ENCODE measurements at places on chromosomes 3 and 15.

- no peak for DNase-seq
These were observed 110.1 kb upstream of the MLF1 start for GRCh38 chr3:158460926-158461325.

- no peak for DNase-seq
These were observed 50.3 kb upstream of the ATP13A3 start for GRCh38 chr3:194536871-194537637.

DNA sequence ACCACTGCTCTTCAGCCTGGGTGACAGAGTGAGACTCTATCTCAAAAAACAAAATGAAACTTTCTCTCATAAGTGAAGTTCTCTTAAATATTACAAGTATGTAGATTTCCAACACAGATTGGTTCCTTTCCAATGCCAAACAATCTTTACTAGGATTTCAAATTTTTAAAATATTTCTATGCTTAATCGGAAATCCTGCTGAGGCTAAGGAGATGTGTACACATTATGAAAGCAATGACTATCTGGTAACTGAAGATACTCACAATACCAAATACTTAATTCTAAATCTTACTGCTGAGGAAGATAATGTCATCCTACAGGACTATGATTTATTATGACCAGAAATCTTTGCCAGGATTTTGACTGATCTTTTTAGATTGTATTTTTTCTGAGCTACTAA lies 255.6 kb upstream of the ZNF717 start:
- no peak for DNase-seq

GRCh38 chr3:170507063-170507462 lies 78.8 kb downstream of the SLC7A14 start:
- no peak for DNase-seq

GRCh38 chr3:46955801-46956259 lies 20.7 kb downstream of the CCDC12 start:
- no peak for DNase-seq

DNA sequence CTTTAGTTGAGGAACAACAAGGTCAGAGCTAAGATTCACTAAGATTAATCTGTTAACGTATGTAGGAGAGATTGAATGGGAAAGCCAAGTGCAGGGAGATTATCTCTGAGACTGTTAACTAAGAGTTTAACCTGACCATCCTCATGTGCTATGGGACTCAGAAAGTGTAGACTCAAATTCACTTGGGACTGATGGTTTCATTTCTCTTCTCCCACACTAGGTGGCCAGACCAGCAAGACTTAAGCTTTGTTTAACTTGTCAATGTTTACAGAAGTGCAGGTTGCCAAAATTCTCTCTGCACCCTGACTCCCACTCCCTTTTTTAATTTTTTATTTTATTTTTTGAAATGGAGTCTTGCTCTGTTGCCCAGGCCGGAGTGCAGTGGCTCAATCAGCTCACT lies 6.3 kb upstream of the HEXA start:
- no peak for DNase-seq

DNA sequence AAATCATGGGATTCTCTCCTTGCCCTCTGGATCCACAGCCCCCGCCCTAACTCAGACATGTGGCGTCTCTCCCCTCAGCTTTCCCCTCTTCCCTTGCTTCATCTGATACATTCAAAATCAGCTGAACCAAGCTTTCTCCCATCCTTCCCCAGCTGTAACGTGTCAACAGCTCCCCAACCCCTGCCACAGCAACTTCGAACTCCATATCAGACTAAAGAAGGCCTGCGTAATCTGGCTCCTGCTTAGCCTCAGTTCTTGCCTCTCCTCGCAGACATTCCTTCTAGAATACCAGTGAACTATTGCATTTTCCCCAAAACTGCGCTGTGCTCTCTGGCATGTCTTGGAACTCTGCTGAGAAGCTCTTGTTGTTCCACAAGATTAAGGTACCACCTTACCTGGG lies 18.3 kb downstream of the B4GALT4 start:
- DNase-seq = no peak

DNA sequence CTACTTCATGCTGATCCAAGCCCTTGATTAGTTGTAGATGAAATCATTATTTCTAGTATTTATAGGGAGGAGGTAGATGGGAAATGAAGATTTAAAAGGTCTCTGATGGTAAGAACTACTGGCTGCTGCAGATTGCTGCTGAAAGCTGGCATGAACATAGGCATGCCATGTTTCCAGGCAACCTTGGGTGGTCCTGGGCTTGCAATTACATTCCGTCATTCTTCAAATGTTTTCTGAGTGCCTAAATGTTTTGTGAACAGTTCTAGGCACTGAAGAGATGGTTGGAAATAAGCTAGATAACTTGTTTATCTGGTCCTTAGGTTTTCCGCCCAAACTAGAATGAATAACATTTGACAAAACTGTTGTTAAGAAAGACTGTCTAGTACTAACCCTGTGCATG lies 95.8 kb downstream of the KCNAB1 start:
- DNase-seq = no peak

DNA sequence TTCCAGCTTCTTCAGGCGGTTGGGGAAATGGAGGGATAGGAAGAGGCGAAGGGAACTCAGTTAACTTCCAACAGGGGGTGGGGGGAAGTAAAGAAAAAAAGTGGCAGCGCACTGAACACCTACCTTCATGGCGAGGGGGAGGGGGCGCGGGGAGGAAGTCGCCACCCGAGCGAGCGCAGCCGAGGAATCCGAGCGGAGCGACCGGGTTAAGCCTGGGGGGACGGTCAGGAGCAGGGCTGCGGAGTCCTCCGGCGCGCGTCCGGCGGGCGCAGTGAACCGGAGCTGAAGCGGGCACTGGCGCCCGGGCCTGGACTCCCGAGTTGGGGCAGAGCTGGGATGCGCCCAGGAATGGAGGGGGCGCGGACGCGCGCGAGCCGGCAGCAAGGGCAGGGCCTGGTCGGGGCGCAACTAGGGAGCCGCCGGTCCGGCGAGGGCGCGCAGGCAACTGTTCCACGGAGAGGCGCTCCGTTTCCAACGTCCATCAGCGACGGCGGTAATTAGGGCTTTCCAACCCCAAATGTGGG lies at the start of gene WNT5A:
WNT5A (minus strand) TSS at position 450 of the 524 bp plus-strand sequence; CDS start at position 129, 321 bp downstream.
- no peak for DNase-seq

- no peak for DNase-seq
These were observed 211.9 kb upstream of the PRICKLE2 start for GRCh38 chr3:64437131-64437530.

DNA sequence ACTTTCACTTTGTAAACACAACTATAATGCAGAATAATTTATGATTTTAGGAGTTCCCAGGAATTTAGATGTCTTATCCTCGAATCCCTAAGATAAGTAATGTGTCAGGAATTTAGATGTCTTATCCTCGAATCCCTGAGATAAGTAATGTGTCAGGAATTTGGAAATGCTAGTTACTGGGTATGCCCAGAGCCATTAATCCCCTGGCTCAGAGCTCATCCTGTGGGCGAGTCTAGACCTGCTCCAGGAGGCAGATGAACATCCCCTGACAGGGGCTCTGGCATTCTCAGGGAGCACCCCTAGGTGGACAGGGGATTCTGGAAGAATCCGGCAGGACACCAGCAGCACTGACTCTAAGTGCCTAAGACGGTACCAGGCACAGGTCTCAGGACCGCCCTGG lies 163.3 kb downstream of the ARRDC4 start:
- no peak for DNase-seq

- no peak for DNase-seq
These were observed 29.8 kb upstream of the LPP start for GRCh38 chr3:188124184-188124583.

DNA sequence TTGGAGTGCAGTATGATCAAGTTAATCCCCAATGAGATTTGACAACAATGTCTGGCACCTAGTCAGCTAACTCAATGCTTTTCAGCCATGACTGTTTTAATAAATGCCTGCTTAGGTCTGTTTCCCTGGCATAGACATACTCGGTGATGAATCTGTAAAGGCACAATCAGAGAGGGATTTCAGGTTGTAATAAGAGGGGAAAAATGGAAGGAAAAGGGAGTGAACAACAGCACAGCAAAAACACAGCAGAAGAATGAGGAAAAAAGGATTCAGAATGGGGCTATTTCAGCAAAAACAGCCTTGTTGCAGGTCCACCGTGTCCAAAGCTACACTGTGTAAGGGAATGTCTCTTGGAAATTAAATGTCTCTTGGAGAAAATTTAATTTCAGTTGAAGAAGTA lies 19.3 kb upstream of the CHD2 start:
- no peak for DNase-seq

DNA sequence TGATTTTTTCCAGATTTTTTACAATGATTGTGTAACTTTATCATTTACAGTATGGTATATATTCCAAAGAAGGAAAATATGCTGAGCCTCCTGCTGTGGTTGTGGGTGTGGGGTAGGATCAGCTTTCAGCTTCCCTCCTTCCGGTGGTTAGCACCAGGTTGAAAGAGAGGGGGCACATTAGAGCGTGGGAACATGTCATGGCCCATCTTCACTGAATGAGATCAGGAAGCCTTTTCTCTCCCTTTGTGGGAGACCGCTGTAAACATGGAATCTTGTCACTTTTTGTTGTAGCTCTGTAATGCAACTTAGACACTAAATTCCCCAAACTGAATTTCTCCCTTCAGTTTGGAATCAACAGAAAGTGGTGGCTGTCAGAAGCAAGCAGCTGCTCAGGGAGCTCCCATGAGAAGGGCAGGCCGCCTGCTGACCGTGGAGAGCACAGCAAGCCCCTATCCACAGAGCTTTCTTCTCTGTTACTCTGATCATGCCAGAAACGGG lies 86.7 kb upstream of the LIMD1 start:
- DNase-seq = no peak

DNA sequence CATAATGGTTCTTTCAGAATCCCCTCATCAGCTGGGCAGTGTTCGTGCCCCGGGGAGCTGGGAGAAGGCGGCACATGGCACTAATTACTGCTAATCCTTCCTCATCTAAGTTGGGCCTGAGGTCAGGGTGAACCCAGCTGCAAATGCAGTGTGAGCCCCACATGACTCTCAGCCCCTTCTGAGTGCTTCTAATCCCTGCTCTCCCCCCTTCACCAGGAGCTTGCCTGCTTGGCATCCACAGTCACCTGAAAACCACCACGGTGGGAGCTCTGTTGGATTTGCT lies 455 bp upstream of the TRPM1 start:
- DNase-seq = no peak

GRCh38 chr3:167288737-167289136 lies 91.4 kb downstream of the ZBBX start:
- no peak for DNase-seq

DNA sequence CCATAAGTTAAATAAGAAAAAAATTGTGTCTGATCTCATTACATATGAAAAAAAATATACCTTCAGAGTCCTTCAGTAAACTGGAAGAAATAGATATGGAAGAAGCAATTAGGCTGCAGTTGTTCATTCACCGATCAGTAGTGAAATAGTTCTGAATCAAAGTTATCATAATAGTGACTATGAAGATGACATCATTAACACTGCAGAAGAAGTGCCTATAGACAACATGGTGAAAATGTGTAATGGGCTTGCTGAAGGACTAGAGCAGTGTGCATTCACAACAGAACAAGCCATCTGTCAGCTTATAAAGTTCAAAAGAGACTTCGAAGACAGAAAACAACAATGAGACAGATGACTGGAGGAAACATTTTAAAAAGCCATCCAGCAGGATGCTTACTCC lies 144.5 kb downstream of the NAALADL2 start:
- no peak for DNase-seq

Measured in activated T-cell treated with anti-CD3 and anti-CD28 coated beads for 1 hour (primary cell).